ENCODE measurements at places on chromosomes 12 and 14.

GRCh38 chr12:82213761-82214160 lies 144.4 kb downstream of the CCDC59 start:
- no peak for DNase-seq

GRCh38 chr14:36807727-36808126 lies 146.1 kb downstream of the PAX9 start:
- DNase-seq, result no peak

DNA sequence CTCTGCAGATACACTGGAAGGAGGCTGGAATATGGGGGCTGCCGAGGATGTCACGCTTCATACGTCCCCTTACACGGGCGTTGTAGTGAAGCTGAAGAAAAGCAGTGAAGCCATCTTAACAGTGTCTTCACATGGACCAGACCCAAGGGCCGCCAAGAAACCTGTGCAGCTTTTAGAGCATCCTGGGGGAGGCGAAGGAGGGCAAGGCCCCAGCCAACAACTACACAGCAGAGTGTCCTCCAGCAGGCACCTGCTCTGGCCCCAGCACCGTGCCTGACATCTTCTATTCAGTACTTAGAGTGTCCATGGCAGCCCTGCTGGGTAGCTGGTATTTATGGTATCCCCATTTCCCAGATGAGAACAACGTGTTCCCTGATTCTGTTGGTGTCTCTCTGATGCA lies 48.9 kb upstream of the RIN3 start:
- no peak for DNase-seq

- DNase-seq, result no peak
Measured at GRCh38 chr12:108375986-108376663, 37.0 kb upstream of the CMKLR1 start.

DNA sequence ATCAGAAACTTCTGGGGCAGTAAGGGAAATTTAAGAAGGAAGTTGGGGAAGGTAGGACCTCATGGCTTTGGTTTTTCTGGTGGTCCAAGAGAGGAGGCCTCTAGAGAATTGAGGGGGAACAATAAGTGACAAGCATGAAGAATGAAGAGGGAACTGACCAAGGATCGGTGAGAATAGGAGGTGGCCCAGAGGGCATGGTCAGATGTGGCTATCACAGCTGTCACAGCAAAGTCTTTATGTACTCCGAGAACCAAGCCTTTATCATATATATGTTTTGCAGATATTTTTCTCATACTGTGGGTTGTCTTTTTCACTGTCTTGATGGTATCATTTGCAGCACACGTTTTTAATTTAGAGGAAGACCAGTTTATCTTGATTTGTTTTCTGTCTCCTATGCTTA lies 64.3 kb downstream of the PPP2R5C start:
- DNase-seq, result no peak

GRCh38 chr14:35532783-35533356 lies 1.1 kb upstream of the INSM2 start:
- DNase-seq, result no peak

GRCh38 chr12:88750867-88751543 lies 170.7 kb upstream of the KITLG start:
- no peak for DNase-seq

DNA sequence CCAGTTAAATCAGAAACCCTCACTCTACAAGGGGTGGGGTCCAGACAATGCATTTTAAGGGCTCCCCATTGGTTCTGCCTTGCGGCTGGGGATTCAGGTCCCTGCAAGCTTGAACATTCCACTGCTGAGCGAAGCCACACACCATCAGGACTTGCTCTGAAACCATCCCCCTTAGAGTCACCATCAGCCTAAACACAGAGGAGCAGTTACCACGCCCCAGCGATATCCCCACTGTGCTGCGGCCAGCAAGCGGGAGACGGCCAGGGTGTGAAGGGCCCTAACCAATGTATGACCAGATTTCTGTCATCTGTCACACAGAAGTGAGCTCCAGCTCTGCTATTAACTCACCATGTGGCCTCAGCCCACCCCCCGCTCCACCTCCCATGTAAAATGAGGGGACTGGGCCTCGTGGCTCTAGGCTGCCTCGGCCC lies 29.7 kb downstream of the CCDC88C start:
- DNase-seq, result no peak

GRCh38 chr14:53193193-53193592 lies 40.1 kb upstream of the DDHD1 start:
- no peak for DNase-seq

DNA sequence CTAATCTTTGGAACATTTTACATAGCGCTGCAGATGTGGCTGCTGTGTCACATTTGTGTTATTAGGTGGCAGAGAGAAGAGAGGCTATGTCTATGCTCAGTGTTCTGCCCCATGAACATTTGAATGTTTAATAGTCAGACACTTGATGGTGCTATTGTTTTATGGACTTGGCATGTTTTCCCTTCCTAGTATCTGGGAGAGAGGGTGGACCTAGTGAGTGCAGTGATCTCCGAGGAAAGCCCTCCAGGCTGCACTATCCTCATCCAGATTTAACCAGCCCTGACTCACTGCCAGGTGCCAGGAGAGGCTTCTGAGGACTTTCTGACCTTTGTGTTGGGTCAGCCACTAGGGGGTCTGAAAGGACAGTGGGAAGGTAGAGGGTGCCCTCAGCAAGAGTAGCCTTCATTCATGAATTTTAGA lies 24.3 kb downstream of the ZFC3H1 start:
- no peak for DNase-seq

DNA sequence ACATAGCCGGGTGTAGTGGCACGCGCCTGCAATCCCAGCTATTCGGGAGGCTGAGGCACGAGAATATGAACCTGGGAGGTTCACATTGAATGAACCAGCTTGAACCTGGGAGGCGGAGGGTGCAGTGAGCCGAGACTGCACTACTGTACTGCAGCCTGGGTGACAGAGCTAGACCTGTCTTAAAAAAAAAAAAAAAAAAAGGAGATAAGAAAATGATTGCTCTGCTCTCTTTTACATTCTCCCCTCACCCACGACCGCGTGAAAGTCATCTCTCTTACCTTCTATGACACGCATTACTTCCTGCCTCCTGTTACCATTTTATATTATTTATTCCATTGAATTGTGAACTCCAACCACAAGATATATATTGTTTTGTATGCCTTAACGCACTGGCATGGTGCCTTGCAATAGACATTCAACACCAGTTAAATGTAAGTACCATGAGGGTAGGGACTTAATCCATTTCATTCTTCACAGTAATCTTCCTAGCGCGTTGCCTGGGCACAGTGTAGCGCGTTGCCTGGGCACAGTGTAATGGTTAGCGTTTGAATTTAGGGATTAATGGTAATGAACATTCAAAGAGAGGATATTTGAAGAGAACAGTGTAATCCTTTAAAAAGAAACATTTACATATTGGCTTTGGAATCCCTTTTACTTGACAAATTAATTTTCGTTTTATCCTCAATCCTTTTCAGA lies 2.7 kb downstream of the RAP1B start:
- no peak for DNase-seq

DNA sequence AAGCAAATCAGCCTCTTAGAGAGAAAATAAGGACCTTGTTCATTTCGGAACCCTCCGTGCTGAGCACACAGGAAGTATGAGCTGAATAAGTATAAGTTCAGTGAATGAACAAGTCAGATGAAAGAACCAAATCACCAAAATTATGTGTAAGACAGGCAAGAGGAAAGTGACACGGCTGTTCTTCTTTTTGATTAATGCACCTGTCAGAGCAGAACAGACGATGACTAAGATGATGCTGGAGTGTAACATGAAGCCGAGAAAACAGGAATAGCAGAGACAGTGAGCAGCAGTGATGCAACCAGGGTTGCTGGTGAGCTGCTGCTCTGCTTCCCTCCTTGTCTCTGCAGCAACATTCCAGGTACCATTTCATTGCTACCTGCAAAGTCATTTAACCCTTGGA lies 861.1 kb downstream of the GALC start:
- peak; percentile 56 for DNase-seq

GRCh38 chr14:85439696-85440328 lies 90.1 kb upstream of the FLRT2 start:
- DNase-seq, result no peak

GRCh38 chr12:131684015-131684725 lies 26.7 kb upstream of the SFSWAP start:
- DNase-seq, result no peak

GRCh38 chr12:53052419-53053217 lies 2.8 kb downstream of the TNS2 start:
- peak; percentile 40 for DNase-seq

DNA sequence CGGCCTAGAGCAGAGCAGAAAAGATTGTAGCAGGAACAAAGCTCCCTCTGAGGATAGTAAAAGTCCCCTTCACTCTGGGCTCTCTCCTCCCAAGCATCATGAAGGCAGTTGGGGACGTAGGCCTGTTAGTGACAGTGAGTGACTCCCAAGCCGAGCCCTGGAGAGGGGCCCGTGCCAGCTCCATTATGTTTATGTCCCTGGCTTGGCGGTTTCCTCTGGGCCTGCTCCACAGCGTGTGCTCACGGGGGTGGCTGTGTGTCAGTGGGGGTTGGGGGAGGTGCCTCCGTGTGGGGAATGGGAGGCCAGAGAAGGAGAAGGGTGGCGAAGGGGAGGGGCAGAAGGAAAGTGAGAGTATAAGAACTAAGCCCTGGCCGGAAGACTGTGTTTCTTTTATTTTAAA lies 170.0 kb upstream of the VASH1 start:
- DNase-seq, result peak; percentile 23

- peak; percentile 33 for DNase-seq
Measured at GRCh38 chr12:1501695-1502378, 92.5 kb downstream of the FBXL14 start.

- no peak for DNase-seq
Measured at GRCh38 chr14:89085737-89086382, 261.4 kb downstream of the TTC8 start.

- DNase-seq, result no peak
Measured at GRCh38 chr12:127579446-127579845, 687.5 kb upstream of the TMEM132C start.

DNA sequence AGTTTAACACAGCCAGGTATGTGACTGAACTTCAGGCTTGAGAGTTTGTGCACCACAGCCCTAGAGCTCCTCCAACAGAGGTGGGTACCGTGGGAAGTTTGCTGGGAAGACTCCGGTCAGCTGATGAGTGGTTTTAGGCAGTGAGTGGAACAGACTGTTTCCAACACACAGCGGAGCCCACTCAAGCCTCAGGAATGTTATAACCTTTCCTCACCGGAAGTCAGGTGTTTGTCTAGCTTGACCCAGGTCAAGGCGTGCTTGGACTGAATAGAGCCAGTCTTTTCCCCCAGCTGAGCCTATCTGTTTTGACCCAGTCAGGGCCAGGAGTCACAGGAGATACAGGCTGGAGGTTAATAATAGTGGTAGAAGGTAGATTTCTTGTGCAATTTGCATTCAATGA lies 138.4 kb upstream of the PARP11 start:
- no peak for DNase-seq

Measured in NCI-H446 (cell line).